ENCODE measurements at places on chromosomes 7 and 10. TPM values are rescaled to one million over a fixed set of nuclear protein-coding genes. Genes with fewer than 3 reads are reported as not detected.

- DNase-seq, result no peak
These were observed 17.2 kb upstream of the MYL7 start for GRCh38 chr7:44158096-44158872.

- no peak for DNase-seq
These were observed 51.2 kb downstream of the SP8 start for GRCh38 chr7:20735346-20736065.

- no peak for DNase-seq
These were observed 76.6 kb downstream of the GLRX3 start for GRCh38 chr10:130212746-130213145.

DNA sequence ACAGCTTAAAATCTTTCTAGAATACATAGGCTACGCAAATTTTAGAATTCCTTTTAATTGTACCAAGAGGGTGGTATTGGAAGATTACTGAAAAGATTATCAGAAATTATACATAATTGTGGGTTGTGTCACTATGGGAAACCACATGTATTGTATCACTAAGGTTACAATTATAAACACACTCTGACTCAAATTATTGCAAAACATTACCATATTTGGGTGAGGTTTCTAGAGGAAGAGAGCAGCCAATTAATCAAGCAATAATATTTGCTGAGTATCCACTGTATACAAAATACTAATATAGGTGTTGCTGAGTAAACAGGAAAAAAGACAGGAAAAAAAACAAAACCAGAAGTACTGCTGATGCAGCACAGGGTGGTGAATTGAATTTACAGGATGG, 3.1 kb upstream of the CAPZA2 start:
- DNase-seq, result no peak

DNA sequence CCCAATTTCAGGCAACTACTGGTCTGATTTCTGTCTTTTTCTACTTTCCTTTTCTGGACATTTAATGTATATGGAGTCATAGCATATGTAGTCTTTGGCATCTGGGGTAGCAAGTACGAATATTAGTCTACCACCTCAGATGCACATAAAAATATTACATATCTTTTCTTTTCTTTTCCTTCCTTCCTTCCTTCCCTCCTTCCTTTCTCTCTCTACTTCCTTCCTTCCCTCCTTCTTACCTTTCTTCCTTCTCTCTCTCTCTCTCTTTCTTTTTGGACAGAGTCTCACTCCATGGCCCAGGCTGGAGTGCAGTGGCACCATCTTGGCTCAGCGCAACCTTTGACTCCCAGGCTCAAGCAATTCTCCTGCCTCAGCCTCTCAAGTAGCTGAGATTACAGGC, 4.0 kb upstream of the OPTN start:
- no peak for DNase-seq

- no peak for DNase-seq
These were observed 258.3 kb downstream of the SNX13 start for GRCh38 chr7:17681965-17682364.

DNA sequence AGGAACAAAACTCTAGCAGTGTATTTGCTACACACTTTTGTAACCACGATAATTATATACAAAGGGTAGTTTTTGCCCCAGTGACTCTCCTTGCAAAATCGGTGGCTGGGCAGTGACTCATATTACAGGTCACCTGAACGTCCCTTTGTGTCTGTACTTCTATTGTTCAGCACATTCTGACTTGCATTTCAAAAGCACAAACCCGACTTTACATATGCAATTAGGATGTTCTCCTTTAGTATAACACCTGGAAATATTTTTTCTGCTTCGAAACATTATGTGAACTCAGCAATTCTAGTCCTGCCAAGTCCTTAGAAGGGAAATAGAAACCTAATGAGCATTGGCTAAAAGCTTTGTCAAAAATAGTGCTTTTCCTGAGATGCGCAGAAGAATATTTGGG, 6.0 kb downstream of the PRR15 start:
- DNase-seq, result no peak

The CPN1 gene
- total RNA-seq, result not detected

The VENTX gene
- 0.20 TPM for total RNA-seq

The INTS15 gene
- 16.2 TPM for total RNA-seq

Data from skin of body (tissue), 3 donors.